ENCODE measurements at places on chromosomes 2 and 18. TPM values are rescaled to one million over a fixed set of nuclear protein-coding genes. Genes with fewer than 3 reads are reported as not detected.

The NTSR2 gene
- not detected for total RNA-seq

The CFAP210 gene
- 0.26 TPM for total RNA-seq

The RFTN2 gene
- 23.5 TPM for total RNA-seq

The TFCP2L1 gene
- under 0.01 TPM for total RNA-seq

The NT5C1B gene
- total RNA-seq: not detected

The PAIP2B gene
- 1.1 TPM for total RNA-seq

The MORN2 gene
- 30.2 TPM for total RNA-seq

The RBM44 gene
- total RNA-seq: 1.6 TPM
